ENCODE measurements at places on chromosomes 2 and 18.
A peak's percentile ranks its signal among the peaks of the same experiment; 100 is the strongest.

GRCh38 chr2:190569994-190570755, 35.7 kb upstream of the NEMP2 start:
- DNase-seq, result no peak

DNA sequence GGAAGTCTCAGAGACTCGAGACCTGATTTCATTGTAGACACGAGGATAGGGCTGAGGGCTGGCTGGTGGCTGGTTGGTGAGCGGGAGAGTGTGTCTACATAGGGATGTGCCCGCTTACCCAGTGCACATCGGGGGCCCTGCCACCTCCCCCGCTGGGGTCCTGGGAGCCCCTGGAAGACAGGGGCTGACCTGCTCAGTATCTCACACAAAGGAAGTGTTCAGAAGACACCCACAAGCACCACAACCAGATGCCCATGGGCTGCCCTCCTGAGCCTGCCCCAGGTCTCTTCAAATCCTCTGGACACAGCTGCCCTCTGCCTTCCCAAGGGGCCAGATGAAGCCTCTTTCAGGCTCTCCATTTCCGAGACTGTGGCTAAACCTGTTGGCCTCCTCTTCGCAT, 43.1 kb downstream of the MYCN start:
- no peak for DNase-seq

DNA sequence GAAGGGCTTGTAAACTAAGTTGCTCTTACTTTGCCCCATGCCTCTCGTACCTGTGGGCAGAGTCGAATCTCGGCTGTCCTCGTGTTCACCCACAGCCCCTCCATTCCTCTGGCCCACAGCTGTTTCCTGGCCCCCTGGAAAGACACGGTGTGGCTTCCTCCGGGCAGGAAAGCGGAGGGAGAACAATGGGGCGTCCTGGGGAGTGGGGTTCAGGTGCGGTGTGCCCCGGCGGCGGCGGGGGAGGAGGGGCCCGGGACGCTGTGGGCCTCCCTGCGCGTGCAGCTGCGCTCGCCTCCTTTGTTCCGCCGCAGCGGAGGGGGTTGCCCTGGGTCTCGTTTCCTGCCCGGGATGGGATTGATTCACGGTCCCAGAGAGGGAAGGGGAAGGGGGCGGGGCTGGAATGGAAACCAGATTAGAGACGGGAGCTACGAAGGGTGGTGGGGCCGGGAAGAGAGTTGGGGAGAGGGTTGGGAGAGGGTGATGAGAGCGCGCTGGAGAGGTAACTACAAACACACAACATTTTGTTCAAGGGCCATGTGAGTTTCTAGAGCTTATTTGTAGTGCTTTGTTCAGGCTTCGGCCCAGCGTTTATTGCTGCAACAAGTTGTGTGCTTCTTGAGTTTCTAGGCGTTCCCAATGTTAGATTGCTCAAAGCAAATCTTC, 796 bp downstream of the MYO1B start:
- DNase-seq, result peak; percentile 54

DNA sequence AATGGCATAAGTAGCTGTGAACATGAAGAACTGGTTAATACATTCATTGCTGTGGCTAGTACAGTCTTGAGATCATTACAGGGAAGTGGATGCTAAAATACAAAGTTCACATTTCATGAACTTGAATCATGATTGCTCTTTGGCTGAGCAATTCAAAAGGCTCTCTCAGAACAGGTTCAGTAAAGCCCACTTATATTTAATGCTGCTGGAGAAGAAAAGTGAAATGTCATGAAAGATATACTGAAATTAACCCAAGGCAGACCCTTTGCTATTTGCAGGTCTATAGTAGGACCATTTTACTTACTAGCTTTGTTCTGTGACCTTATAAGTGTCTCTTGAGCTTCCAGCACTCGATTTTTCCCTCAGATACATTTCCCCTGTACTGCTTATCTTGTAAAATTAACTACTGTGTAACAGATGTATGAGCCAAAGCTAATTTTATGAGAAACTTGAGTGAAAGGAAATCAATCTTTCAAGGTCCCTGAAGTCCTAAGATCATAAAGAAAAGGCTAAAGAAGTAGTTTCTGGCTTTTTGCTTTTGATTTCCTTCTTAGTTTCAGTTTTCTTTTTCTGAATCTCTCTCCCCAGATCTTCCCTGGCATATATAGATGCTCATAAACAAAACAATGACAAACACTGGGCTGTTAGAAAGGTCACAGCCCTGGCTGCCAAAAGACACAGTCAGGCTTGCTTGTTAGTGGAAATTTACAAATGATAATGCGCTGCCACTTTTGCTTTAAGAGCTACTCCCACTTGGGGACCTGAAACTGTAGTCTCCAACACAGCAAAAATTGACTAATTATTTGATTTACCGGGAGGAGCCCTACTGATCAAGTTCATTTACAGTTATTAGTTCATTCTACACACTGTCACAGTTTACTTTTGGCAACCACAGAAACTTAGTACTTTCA, 132.7 kb upstream of the XPO1 start:
- DNase-seq, result no peak

GRCh38 chr18:72899338-72899737, 31.6 kb upstream of the NETO1 start:
- DNase-seq, result no peak

DNA sequence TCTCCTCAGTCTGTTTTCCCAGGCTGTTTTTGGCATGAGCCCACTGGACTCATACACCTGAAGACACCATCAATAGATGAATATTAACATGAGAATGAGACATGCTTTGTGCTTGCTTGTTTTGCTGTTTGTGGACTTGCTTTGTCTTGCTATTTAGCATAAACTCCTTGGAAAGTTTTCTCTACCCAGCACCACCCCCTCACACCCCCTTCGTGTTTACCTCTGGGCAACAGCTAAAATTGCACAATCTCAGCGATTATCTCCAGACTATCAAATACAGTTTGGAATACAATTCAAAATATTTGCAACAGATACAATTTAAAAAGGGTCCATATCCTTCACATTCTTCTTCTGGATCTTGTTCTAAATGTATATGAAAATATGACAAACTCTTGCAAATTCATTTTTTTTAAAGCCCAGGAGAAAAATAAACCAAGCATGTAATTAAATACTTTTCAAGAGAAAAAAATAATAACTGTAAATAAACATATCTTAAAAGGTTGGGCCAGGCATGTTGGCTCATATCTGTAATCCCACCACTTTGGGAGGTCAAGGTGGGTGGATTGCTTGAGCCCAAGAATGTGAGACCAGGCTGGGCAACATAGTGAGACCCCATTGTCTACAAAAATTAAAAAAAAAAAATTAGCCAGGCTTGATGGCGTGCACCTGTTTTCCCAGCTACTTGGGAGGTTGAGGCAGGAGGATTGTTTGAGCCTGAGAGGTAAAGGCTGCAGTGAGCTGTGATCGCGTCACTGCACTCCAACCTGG, 32.3 kb upstream of the PMAIP1 start:
- no peak for DNase-seq

DNA sequence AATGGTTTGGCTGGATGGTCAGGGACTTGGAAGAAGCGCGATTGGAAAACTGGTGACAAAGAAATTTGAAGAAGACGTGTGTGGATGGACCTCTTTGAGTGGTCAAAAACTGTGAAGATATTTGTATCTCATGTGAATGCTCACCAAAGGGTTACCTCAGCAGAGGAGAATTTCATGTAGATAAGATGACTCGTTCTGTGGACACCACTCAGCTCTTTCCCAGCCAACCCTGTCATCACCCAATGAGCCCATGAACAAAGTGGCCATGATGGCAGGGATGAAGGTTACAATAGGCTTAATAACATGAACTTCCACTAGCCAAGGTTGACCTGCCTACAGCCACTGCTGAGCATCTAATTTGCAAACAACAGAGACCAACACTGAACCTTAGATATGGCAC, 248.3 kb downstream of the KCNE4 start:
- DNase-seq, result no peak

GRCh38 chr2:105789745-105790460, 45.2 kb downstream of the NCK2 start:
- no peak for DNase-seq

DNA sequence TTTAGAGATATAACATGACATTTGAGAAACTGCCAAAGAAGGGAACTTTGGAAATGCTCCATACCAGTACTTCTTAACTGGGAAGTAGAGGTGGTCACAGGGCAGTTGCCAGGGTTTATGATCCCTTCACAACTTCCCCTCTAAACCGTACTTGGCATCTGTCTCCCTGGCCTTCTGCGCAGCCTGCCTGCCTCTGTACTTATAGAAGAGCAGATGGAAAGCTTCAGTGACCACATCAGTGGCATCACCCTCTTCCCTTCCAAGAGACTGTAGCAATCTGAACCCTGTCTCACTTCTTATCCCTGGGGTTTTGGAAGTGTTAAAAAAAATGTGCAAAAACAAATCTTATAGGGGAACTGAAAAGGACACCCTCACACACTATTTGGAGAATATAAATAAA, 64.1 kb downstream of the EIF2AK3 start:
- peak; percentile 23 for DNase-seq

DNA sequence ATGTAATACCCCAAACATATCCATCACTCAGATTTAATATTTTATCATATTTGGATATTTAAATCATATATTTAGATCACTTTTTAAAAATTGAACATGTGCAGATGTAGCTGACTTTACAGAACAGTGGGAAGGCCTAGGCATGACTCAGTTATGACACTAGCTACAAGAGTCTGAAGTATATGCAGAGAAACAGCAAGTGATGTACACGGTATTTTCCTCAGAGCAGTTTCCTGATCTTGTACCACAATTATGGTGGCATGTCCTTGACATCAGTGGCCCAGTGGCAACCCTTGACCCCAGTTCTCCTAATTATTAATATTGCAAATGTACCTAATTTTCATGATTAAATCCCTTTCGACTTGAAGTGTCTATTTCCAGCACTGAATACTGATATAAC, 28.2 kb downstream of the CDKL4 start:
- no peak for DNase-seq

GRCh38 chr2:143779021-143779420, 649.8 kb downstream of the ARHGAP15 start:
- no peak for DNase-seq

DNA sequence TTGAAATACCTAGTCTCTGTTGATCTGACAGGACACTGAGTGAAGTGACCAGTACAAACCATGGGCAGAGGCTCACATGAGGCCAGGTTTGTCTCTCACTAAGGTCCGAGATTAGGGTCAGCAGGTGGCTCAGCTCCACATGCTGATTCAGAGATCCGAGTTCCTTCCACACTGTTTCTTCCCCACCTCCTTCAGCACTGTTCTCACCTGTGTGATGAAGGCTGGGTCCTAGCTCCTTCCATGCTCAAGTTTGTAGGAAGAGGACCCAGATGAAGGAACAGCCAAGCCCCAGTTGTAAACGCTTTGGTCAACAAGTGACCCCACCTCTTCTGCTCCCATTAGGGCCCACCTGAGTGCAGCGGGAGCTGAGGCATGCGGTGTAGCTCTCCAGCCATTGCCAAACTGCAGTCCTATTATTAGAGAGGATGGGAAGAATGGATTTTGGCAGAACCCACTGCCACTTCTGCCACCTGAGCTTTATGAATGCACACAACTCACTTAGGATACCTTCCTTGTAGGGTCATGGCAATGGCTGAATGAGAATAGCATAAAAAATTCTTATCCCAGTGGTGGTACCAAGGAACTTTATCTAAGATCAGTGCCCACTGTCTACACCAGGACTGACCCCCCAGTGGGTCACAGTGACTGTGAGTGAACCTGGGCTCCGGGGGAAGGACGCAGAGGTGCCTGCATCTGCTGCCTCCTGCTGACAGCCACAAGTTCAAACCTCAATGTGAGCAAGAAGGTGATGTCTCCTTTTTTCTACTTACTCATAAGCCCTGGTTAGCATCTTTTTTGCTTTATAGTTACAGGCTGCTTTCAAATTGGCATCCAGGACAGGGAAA, 324.8 kb upstream of the HS6ST1 start:
- DNase-seq, result no peak

- no peak for DNase-seq
Measured at GRCh38 chr2:12504443-12504842, 212.3 kb upstream of the TRIB2 start.

DNA sequence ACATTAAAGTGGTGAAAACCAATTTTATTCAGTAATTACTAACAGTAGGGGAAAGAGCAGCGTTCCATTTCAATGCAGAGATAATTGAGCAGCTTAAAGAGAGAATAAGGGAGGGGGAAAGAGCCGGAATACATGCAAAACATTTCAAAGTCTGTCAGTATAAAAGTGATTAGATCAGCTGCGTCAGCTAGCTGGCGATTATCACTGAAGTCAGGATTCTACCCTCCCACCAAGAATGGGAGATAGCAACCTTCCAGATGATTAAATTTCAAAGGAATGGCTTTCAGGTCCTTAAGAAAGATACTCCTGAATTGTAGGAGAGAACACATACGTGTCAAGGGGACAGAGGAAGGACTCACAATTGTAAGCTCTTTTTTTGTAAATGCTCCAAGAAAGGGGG, 2.7 kb upstream of the ZC3H6 start:
- no peak for DNase-seq

DNA sequence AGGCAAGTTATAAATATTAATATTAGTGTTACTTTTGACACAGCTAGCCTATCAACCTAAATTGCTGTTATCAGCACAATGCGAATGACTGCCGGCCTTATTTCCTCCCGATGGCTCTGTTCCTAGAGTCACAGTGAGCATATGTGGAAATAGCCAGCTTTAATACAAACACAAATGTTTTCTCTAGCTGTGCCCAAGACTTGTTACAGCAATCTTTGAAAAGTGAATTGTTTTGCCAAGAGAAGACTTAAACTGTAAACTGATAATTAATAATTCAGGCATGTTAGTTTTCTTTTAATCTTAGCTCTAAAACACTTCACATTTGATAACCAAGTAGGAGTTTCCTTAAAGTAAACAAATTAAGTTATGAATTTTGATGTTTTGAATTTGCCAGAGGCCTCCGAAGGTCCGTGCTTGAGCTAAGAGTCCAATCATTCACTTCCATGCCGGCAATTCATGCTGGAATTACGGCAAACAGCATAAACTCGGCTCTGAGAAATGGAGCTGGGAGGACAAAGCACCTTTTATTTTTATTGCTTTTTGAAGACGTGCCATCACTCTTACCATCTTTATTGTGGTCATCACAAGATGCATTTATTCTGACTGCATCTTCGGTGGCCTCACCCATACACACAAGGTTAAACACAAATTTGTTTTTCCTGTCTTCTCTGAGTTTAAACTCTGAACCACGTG, 184.5 kb upstream of the CWC22 start:
- DNase-seq, result no peak

DNA sequence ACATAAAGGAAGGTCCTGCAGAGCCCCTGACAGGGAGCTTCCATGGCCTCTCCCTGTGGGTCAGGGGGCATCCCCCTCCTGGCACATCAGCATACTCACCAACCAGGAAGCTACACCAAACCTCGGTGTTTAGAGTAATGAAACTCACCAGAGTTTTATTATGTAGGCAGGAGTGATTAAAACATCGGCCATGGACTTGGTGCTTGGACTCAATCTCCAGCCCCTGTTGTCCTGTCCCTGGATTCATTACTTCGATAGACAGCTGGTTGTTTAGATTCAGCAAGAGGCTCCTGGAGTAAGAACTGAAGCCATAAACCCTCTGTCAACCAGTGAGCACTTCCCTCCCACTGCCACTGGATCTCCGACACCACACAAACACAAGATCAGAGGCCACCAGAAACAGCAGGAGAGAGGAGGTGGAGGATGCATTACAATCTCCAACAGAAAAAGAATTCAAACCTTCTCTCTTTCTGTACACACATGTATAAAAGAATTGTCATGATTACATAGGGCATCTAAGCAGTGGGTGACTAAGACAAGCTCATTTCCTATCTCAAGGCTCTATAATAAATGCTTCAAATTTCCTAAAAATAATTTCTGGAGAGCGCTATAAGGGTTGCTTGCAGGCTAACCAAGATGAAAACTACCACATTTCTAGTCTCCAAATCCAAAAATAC, 27.2 kb downstream of the TBC1D8 start:
- DNase-seq, result no peak

Data from DMS 273 treated with DMSO at 0.1 percent for 48 hours (cell line).